CD4-positive, alpha-beta T cell treated with Interleukin-4 for 1 hour (primary cell): ENCODE measurements at places on chromosomes 16 and 17.

DNA sequence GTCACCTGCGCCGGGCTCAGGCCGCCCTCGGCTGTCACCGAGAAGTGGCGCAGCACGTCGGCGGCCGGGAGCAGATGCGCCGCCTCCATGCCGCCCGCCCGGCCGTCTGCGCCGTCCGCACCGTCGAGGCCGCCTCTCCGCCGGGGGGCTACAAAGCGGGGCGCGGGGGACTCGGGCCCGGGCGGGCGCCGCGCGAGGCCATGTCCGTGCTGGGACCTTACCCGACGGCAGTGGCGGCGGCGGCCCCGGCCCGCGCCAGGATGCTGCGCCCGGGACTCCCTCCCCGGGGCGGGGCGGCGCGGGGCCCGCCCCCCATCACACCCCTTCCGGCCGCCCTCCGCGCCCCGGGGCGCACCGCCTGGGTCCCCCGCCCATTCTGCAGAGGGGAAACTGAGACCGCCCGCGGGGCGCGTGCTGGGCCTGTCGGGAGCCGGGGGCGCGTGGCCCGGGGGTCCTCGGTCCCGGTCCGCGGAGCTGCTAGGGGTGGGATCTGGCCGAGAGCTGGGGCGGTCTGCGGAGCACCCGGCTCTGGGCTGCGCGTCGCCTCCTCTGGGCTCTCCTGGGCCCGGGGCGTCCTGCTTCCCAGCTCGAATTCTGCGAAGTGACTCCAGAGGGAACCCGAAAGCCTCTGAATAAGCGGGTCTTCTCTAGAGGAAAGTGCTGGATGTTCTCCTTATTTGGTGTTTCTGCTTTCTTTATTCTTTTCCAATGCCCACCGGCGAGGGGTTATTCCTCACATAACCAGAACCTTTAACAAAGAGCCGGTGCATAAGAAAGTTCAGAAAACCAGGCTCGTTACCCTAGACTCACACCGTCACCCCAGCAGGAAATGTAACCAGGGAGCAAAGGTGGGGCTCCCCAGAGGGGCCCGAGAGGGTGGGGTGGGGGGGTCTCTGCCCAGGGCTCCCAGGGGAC is at the start of gene ATP2A3:
TSS of gene ATP2A3 (minus strand) at position 235 of the 915 bp plus-strand sequence. CDS start at position 89, 146 bp downstream.
- DNase-seq, result peak; percentile 57

GRCh38 chr17:14209215-14209614 is 27.4 kb downstream of the CDRT15 start:
- no peak for DNase-seq

DNA sequence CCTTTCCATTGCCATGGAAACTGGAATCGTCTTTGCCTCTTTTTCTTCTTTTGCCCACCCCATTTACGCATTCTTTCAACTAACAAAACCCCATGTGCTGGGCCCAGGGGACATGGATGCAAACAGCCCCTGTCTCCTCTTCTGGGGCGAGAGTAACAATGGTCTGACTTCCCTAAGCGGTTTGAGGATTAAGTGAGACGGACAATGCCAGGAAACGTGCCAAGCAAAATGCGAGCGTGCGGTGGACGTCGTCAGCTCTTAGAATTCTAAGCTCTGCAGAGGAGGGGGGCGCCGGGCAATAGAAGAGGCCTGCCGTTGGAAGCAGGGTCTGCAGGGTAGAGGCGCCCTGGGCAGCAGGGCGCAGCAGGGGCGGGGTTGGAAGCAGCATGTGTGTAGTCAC is 42.4 kb upstream of the JPH3 start:
- DNase-seq, result no peak

DNA sequence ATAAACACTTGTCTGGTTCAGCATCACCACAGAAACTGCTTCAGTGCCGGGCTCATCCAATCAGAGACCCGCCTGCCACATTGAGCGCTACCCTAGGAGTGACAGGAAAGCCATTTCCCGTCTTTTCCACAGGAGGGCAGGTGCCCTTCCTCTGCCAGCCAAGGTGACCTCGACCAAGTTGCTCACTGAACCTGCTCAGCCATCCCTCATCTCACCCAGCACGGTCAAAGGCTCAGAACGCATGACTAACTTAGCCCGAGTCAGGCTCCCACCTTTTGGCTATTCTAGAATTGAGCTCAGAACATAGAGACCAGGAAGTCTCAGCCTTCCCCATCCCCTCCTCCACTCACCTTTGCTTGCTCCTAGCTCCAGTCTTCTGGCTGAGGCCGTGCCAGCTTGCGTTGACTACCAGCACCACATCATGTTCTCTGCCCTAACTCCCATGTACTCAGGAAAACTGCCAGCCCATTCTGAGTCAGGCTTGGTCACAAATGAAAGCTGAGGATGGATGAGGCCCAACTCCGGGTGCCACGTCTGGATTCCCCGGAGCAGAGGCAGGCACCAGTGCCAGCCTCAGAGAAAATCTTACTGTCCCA is 15.6 kb downstream of the MRPS23 start:
- DNase-seq, result no peak

- DNase-seq, result no peak
Observed at GRCh38 chr16:69829338-69829737, 67.2 kb downstream of the WWP2 start.

- no peak for DNase-seq
Observed at GRCh38 chr17:64006361-64007088, 8.4 kb downstream of the PRR29 start.

DNA sequence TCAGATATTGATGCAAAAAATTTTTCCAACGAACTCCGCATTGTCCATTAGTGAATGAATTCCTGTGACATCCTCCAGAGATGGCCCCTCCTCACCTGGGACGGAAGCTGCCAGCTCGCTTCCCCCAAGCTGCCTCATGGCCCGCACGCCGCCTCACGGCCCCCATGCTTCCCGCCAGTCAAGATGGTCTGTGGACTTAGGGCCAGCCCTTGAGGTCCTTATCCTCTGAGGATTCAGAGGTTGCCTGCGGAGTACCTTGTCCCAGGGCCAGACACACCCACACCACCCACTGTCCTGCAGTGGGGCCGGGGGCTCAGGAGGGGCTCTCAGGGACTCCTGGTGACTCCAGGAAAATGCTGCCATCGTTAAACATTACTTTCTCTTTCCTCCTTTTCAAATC is 73.6 kb downstream of the SEC14L1 start:
- no peak for DNase-seq
